Left kidney (tissue), 8 donors: ENCODE measurements at places on chromosomes 13 and 19. TPM values are rescaled to one million over a fixed set of nuclear protein-coding genes. Genes with fewer than 3 reads are reported as not detected.
A peak's percentile ranks its signal among the peaks of the same experiment; 100 is the strongest.

DNA sequence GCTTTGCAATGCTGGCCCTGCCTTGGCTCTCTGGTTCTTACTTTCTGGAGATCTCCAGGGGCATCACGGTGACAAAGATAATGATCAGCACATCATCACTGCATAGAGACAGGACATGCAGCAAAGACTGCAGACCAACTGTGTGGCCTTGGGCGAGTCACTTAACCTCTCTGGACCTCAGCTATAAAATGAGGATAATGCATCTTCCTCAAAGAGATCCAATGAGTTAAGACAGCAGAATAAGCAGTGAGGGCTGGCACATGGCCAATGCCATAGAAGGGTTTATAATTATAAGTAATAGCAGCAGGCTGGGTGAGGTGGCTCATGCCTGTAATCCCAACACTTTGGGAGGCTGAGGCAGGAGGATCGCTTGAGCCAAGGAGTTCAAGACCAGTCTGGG is 2.4 kb downstream of the MAG start:
- DNase-seq, result no peak

DNA sequence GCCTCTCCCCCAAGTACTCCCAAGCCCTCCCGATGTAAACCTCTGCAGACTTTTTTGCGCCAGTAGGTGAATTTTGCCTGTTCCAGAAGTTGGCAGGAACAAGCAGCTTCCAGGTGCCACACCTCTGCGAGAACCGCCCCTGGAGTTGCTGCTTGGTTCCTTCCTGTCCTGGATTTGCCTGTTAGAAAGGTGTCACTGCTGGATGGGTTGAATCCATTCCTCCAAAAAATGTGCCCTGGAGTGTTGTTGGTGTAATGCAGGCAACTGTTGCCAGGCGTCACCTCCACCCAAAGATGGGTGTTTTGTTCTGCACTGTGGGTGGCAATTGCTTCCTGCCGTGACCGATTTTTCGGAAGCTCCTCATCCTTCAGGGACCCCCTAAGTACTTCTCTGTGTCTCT is 5.7 kb downstream of the PGPEP1 start:
- DNase-seq, result no peak

GRCh38 chr19:38640368-38640767 is 7.1 kb upstream of the ACTN4 start:
- no peak for DNase-seq

- DNase-seq, result no peak
Observed at GRCh38 chr19:1752757-1753728, at the start of gene ONECUT3. Gene ONECUT3, plus strand, starts transcription at chr19:1753506. Its CDS starts 157 bp downstream, at chr19:1753663.

DNA sequence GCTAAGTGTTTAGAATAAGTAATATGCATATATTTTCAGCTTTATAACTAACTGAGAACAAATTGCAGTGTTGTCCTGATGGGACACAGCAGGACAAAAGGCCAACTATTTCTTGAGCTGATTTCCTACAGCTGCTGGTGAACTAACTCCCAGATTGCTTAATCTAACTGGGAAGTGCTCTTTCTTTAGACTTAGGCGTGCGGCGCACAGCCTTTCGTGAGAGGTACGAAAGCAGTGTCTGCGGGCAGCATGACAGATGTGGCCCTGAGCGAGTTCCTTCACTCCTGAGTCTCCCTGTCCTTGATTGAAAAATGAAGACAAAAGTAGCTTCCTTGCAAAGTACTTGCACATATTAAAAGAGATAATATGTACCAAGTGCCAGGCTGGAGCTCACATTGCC is 47.3 kb upstream of the NPAS1 start:
- DNase-seq, result no peak

GRCh38 chr19:45202637-45203036 is 24.1 kb downstream of the BLOC1S3 start:
- no peak for DNase-seq

DNA sequence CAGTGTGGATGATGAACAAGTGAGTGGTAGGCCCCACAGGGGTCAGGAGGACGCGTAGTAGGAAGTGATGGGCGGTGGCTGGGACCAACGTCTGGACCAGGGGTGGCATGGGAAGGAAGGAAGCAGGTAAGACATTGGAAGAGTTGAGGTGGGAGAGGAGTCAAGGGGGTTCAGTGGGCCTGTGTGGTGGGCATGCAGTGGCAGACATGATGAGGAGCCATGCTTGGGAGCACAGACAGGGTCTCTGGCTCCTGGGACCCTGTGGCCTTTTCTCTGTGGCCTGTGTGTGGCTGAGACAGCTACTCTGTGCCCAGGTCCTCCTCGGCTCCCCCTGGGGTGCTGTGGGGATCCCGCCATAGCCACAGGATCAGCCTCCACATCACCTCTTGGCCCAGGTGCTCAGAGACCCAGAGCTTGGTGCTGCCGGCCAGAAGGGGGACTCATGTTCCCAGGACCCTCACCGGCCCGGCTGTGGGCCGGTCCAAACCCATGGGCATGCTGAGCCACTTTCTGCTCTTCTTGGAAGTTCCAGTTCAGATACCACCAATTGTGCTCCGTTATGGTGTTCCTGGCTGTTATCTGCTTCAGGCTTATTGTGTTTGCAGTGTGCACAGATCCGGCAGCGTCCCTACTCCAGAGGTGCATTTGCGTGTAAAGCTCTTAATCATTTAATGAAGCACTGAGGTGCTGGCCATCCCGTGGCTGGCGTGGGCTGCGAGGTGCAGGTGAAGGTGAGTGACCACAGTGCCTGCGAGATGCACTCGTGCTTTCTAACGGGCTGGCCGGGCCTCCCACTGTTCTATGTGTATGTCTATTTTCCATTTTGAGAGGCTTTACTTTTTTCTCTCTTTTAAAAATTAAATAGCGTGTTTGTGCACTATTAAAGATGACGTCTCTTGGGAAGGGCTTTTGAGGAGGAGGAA is 147.9 kb downstream of the TEX29 start:
- DNase-seq, result no peak

- DNase-seq, result no peak
Observed at GRCh38 chr13:77832339-77833100, 86.1 kb downstream of the EDNRB start.

DNA sequence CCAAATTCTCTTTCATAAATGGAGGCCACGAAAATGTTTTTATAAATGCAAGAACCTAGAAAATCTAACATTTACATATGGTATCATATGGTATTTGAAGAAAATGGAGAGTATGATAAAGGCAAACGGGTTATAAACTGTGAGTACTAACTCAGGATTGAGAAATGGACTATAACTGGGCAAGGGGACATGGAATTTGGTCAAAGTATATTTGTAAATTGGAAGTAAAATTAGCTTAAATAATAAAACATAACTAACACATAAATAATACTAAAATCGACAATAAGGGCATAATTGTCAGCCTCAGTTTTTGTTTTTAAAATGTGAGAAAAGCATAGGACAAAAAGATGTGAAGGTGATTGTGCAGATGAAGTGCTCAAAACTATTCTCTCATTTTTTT is 1516.3 kb upstream of the MIR17HG start:
- no peak for DNase-seq

GRCh38 chr19:1279782-1280341 is 4.5 kb downstream of the FAM174C start:
- DNase-seq, result peak; percentile 79

ZNF723 gene
- 0.08 TPM for polyA plus RNA-seq

APC2 gene
- 1.3 TPM for polyA plus RNA-seq

ITGBL1 gene
- polyA plus RNA-seq, result 0.90 TPM

ZSCAN4 gene
- 0.17 TPM for polyA plus RNA-seq

OR4F17 gene
- 0.23 TPM for polyA plus RNA-seq
